ENCODE measurements at places on chromosomes 3 and 15. TPM values are rescaled to one million over a fixed set of nuclear protein-coding genes. Genes with fewer than 3 reads are reported as not detected.

DNA sequence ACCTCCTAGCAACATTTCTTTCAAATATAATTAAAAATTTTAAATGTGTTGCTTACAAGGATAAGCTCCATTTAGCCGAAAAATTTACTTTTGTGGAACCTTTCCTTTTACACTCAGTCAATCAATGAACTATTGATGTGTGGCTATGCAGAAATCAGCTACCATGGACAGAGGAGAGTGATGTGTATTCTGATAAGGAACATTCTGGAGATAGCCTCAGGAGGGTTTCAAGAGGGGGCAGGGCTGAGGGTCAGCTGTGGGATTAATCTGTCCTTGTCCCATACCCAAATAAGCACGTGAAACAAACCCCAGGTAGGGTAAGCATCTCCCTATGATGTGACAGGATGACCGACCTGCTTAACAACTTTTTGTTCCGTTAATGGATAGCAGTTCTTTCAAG is 192.6 kb upstream of the PROK2 start:
- no peak for DNase-seq

DNA sequence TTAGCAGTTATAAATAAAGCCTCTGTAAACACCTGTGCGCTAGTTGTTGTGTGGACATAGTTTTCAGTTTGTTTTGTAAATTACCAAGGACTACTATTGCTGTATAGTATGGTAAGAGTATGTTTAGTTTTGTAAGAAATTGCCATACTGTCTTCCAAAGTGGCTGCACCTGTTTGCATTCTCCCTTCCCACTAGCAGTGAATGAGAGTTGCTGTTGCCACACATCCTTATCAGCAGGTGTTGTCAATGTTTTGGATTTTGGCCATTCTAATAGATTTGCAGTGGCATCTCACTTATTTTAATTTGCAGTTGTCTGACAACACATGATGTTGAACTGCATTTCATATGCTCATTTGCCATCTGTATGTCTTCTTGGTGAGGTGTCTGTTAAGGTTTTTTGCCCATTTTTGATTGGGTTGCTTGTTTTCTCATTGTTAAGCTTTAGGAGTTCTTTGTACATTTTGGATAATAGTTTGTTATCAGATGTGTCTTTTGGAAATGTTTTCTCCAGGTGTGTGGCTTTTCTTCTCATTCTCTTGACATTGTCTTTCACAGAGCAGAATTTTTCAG is 14.9 kb downstream of the TCAIM start:
- no peak for DNase-seq

DNA sequence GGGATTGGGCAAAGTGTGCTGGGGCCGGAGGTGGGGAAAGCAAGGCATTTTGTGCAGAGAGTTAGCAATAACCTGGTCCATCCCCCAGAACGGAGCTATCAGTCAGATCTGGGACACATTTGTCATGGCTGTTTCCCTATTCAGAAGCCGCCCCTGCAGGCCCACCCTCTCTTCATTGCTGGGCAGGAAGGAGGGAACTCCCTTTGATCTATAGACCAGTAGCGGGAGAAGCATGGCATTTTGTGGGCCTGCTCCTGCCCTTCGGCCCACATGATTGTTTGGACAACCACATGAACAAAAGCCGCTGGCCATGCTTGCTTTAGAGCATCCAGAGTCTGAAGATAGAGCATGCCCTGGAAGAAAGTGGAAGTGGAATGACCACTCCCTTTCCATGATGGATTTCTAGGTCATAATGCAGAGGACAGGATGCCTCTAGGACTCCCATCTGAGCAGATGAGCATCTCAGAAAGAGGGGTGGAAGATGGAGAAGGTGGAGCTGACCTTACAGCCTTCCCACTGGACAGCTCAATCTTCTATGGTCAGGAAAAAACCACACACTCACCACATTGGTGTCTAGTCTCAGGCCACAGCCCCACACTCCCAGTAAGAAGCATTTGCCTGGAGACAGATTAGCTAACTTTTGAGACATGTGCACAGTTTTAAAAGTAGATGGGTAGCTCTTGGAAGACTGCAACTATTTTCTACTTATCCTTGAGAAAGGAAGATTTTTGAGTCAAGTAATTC is 11.9 kb upstream of the LRTM1 start:
- peak; percentile 17 for DNase-seq

GRCh38 chr15:58515807-58516206 is 84.0 kb downstream of the LIPC start:
- no peak for DNase-seq

DNA sequence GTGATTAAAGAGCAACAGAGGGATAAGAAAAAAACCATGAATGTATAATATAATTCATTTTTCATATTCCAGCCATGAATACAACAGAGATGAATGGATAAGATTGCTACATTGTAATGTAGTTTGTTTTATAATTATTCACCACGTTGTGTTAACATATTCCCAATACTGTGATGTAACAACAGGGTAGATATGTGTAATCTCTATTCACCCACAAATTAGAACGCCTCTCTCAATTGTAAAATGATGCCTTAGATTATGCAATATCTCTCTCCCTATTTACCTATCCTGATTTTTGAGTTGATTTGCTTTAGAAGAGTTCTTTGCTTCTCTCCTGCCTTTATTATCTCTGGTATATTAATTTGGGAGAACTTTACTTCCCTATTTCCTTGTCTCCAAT is 193.6 kb downstream of the AGBL1 start:
- no peak for DNase-seq

DNA sequence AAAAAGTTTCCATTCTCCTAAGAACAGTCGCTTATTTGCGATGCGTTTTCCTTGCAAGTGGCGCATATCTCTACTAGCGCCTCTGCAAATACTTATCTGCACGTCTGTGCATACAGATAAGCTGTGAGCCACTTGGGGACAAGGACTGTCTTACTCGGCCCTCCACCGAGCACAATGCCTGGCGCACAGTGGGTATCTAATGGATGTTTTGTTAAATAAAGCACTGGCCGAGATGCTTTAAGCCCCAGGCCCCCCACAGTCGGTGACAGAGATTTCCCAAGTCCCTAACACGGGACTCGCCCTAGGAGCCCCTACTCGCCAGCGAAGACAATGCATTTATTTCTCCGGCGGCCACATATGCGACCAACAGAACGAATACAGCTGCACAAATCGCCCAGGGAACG is 503 bp downstream of the HLTF start:
- DNase-seq = no peak

- no peak for DNase-seq
These were observed 13.4 kb downstream of the TRA2B start for GRCh38 chr3:185924375-185924774.

DNA sequence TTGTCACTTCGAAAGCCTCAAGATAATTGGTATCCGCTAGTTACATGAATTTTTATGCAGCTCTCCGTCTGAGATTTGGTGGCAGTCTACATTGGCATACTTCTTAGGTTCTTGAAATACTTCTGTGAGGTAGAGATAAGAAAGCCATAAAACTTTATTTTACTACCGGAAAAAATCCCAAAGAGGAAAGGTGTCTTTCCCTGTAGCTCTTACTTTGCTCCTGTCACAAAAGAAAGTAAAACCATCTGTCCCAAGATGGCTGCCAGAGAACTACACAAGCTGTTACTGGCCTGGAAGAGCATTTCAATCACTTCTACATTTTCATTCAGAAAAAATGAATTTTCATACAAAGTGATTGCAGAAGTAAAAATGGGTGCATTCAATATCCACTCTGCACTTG is 214.8 kb upstream of the ST8SIA2 start:
- DNase-seq = no peak

DNA sequence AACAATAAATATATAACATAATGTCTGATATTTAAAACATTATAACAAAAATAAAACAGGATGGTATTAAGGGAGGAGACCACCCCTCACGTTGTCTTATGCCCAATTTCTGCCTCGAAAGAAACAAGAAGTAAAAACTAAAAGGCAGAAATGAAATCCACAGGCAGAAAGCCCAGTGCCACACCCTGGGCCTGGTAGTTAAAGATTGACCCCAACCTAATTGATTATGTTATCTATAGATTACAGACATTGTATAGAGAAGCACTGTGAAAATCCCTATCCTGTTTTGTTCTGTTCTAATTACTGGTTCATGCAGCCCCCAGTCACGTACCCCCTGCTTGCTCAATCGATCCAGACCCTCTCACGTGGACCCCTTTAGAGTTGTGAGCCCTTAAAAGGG is 22.3 kb upstream of the ACP3 start:
- DNase-seq = no peak

DNA sequence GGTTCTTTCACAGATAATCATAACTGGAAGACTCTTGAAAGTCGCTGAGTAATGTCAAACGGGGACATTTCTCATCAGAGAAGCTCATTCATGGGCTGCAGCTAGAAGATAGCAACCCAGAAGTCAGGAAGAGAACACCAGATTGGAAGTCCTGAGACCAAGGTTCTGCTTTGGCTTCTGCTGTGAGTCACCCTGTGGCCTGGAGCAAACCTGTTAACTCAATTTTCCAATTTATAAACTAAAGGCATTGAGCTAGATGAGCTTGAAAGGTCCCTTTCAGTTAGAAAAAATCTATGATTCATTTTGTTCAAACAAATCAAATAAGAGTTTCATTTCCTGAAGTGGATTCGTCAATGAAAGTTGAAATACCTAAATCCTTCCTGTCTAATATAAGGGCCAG is 402.2 kb downstream of the EPHB1 start:
- DNase-seq = no peak

- no peak for DNase-seq
These were observed 151.6 kb downstream of the IL5RA start for GRCh38 chr3:2958551-2958950.

GRCh38 chr3:63331520-63331919 is 53.4 kb downstream of the SYNPR start:
- no peak for DNase-seq

GRCh38 chr15:38672814-38673670 is 108.4 kb upstream of the RASGRP1 start:
- no peak for DNase-seq

Gene MYLK
- total RNA-seq = 3.2 TPM

Gene MGLL
- total RNA-seq = 32.6 TPM
